ENCODE measurements at places on chromosomes 5 and 9.

- no peak for DNase-seq
Observed at GRCh38 chr9:107932046-107932445, 442.5 kb upstream of the KLF4 start.

DNA sequence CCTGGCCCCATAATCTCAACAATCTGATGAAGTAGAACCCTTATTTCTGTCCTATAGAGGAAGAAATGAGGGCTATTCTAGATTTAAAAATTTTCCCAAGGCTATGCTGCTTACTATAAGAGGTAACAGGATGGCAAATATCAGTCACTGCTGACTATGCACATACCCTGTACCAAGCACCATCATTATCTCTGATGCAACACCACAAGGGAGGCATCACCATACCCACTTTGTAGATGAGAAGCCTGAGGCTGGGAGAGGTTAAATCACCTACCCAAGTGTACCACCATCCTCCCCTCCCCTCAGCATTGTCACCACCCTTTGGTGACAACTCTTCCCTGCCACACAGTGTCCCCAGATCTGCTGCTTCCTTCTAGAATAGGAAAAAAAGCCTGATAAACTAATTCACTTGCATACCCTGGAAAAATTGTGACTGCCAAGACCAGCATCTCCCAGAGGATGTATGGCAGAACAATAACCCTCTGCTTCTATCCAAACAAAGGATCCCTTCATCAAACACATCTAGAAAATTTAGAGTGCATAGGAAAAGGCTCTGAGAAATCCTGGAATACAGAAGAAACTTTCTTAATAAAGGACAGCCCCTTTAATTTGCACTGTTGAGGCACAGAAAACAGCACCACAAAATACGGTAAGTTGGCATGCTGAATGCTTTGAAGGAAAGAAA is 48.3 kb downstream of the PRRC1 start:
- no peak for DNase-seq

GRCh38 chr5:151509231-151509630 is 61.8 kb downstream of the SLC36A1 start:
- no peak for DNase-seq

DNA sequence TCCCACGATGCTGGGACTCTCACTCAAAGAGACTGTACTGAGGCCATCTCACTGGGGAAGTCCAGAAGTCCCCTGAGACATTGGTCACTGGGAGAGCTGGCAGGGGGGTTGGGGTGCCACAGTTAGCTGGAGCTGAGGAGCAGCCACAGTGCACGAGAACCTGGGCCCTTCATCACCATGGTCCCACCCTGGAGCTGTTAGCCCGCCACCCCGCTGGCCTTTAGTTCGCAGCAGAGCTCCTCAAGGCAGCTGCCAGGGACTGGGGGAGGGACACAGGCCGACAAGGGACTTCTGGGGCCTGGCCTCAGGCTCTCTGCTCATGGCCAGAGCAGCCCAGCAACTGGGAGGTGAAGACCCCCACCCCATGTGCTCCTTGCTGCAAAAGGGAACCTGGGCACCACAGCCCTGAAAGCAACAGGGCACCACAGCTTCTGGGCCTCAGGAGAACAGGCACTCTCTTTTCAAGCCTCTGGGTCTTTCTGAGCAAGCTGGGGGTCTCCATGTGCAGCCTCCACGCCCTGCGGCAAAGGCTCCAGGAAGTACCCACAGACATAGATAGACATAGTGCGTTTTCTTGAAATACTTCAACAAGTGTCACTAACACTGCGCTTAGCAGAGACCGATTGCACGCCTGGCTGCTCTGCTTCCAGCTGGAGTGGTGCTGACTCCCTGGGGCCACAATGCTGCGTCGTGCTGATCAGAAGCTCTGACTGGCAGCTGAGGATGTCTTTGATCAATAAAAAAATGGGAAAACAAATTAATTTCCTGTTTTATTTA is 46.0 kb downstream of the VAV2 start:
- DNase-seq, result no peak

DNA sequence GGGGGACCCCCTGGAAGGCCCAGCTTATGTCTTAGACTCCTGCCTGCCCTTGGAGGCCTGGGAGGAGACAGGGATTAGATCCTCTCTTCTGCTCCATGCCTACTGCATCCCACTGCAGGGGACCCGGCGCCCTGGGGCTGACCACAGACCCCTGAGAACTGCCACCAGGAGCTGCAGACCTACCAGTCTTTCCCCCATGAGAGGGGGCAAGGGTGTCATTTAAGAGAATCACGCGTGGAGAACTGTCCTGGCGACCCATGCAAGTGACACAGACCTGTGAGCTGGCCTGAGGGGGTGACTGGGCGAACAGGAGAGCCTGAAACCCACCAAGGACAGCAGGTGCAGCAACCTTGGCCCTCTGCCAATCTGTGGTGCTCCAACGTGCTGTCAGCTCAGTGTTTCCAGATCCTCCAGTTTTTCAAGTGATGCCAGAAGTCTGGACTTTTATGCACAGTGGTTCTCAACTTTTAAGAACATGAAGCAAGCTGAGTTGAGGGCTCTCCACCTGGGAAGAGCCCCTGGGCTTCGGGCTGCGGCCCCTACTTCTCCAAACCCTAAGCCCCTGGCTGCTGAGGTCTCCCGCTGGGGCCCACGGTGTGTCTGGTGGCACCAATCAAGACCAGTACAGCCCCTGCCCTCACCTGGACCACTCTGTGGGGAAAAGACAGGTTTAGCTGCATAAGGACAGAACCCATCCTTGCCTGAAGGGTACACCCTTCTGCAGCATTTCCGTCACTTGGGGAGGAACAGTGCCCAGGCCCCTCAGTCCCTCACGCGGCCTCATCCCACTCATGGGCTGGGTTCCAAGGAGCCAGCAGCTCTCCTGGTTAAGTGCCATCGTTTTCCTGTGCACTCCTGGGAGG is 18.2 kb downstream of the GFPT2 start:
- no peak for DNase-seq

- DNase-seq, result no peak
Observed at GRCh38 chr5:33075731-33076130, 364.6 kb downstream of the NPR3 start.

DNA sequence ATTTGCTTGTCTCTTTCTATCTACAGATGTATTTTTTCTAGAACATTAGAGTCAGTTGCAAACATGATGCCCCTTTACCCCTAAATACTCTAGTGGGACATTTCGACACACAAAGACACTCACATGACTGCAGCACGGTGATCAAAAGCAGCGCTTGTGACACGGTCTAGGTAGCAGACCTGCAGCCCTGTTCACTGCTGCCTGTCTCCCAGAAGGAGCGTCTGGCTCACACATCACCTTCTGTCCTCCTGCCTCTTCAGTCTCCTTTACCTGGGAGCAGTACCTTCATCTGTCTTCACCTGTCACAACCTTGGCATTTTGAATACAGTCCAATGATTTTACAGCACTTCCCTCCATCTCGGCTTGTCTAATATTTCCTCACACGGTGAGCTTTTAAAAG is 51.9 kb upstream of the SH3PXD2B start:
- no peak for DNase-seq

DNA sequence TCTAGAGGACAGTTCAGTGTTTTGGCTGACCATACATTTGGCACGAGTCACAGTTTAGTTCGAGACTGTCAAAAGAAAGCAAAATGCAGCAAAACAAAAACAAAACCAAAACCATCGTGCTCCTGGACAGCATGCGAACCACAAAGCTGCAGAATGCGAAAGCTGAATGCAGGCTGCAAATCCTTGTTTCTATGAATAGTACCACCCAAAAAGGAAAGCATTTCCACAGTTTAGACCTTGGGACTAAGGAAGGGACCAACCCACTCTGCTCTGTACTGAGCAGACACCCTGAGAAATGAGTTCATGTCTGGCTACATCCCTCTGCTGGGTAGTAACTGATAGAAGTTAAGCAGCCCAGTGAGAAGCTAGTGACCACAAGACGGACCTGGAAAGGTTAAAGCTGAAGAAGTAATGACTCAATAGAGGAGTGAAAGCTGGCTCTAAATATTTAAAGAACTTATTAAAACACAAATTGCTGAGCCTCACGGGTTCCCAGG is 3.9 kb downstream of the GCNT4 start:
- no peak for DNase-seq

GRCh38 chr9:123453076-123453667 is 97.2 kb downstream of the CRB2 start:
- DNase-seq, result no peak

DNA sequence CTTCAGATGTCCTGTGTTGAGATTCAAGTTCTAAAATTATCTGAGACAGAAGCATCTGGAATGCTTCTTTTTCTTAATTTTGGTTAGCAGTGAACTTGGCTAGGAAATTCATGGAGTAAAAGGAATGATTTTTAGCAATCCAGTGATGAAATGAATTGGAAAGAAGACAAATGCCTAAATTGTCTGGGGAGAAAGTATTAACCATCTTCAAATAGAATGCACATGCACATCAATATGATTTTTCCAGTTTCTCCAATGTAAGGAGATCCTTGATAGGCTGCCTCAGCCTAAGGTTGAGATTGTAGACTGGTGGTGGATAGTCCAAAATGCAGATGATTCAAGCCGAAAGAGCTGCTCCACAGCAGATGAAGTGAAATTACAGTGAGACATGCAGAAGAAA is 106.7 kb downstream of the PCSK5 start:
- DNase-seq, result no peak

DNA sequence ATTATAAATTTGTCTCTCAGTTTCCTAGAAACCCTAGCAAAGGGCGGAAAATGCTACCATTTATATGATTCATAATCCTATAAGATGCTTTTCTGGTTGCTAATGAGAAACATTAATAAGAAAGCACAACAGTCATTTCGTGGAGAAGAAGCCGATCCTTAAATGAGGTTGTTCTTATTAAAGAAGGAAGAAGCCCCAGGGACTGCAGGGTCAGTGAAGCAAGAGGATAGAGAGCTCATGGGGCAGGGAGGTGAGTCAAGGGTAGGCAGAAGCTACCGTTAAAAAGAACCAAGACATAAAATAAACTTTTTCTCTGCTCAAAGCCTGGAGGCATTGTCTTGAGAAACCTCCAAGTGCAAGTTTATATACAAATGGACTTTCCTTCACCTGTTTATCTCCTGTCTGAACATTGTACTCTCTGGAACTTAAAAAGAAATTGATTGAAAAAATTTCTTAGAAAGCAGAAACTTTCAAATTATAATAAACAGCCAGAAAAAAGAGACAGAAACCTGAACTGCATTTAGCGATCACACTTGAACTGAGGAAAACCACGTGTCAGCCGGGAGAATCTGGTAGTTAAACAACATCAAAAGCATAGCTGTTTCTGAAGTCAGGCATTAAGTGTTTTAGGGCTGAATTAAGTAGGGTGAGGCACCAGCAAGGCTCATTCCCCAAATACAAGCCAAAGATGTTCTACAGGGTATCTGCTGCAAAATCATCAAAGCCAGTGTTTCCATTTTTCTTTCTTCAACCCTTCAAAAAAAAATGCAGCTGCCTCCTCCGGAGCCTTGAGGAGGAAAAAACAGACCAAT is 21.9 kb downstream of the HTR4 start:
- DNase-seq, result no peak

GRCh38 chr9:83384214-83384613 is 154.0 kb downstream of the FRMD3 start:
- DNase-seq, result no peak

DNA sequence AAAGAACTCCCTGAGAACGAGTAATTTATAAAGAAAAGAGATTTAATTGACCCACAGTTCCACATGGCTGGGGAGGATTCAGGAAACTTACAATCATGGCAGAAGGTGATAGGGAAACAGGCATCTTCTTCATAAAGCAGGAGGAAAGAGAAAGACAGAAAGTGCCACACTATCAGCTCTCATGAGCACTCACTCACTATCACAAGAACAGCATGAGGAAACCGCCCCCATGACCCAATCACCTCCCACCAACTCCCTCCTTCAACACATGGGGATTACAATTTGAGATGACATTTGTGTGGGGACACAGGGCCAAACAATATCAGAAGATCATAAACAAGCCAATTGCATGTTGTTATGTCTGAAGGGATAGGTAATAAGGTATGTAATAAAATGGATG is 935.9 kb upstream of the COX7C start:
- no peak for DNase-seq

GRCh38 chr9:121439016-121439415 is 60.6 kb downstream of the GGTA1 start:
- DNase-seq, result no peak

All from stimulated activated CD4-positive, alpha-beta T cell treated with anti-CD3 and anti-CD28 coated beads, Interleukin-15, amount 100 ng/mL, for 48 hours (primary cell).